ENCODE measurements at places on chromosomes 1 and 21. TPM values are rescaled to one million over a fixed set of nuclear protein-coding genes. Genes with fewer than 3 reads are reported as not detected.

Gene AKNAD1
- total RNA-seq = 2.3 TPM

DNA sequence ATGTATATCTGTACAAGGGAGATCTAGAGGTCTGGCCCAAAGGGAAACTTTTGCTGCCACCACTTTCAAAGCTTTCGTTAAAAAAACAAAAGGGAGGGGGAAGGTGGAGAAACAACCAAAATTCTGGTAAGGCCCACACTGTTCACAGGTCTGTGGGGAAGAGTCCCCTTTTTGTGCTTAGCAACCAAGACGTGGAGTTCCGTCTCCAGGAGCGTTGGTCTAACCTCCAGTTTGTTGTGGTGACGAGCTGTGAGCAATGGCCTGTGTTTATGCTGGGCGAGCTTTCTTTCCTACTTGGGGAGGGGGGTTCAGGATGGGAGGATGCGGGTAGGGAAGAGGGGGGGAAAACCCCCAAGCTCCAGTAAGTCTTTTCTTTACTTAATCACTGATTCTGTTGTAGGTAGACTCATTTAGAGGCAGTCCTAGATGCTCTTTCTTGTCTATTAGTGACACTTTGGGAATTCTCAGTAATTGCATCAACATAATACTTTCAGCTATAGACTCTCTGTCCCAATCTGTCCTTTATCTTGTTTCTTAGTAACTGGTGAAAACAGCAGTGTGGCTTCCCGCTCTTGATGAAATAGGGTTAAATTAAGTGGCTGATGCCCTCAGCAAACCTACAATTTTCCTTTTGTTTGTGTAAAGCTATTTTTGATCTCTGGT, 1.5 kb downstream of the HIPK1 start:
- H3K4me3 ChIP-seq = peak overlapping the region; percentile 99
- H3K4me1 ChIP-seq = peaks cover 57% of the 10 kb centered on the region
- H3K27ac ChIP-seq = peak overlapping the region; percentile 95
- no peaks in the 10 kb centered on the region for H3K27me3 ChIP-seq

Gene ZFYVE9
- 18.2 TPM for total RNA-seq

Gene DR1
- total RNA-seq = 38.3 TPM

DNA sequence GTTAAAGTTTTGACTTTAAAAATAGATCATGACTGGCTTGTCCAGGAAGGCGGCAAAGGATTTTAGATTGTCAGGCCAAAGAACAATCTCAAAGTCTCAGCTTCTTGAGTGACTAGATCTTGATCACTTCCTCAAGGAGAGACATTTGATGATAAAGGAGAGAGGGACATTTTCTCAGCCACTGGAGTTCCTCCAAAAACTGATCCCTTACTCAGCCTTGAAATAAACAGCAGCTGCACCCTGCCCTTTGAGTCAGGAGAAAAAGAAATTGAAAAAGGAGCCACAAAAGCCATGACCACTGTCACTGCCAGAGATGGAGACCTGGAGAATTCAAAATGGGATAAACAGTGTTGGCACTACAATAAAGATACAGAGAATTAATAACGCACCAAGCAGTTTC, 288.4 kb upstream of the PRMT6 start:
- H3K27ac ChIP-seq = no peak overlapping the region
- no peaks in the 10 kb centered on the region for H3K27me3 ChIP-seq
- no peaks in the 10 kb centered on the region for H3K36me3 ChIP-seq
- DNase-seq = no peak

Gene INAVA
- not detected for total RNA-seq

Gene AGMAT
- 3.6 TPM for total RNA-seq

- H3K36me3 ChIP-seq = no peaks in the 10 kb centered on the region
- no peaks in the 10 kb centered on the region for H3K27me3 ChIP-seq
- H3K4me3 ChIP-seq = no peak overlapping the region
- H3K27ac ChIP-seq = no peak overlapping the region
- H3K4me1 ChIP-seq = no peaks in the 10 kb centered on the region
These were observed 28.7 kb downstream of the PDE4B start for GRCh38 chr1:65821386-65821785.

- H3K4me3 ChIP-seq = no peak overlapping the region
- no peak overlapping the region for H3K27ac ChIP-seq
- no peak for DNase-seq
- no peaks in the 10 kb centered on the region for H3K27me3 ChIP-seq
- H3K36me3 ChIP-seq = no peaks in the 10 kb centered on the region
These were observed 222.4 kb downstream of the LRRC40 start for GRCh38 chr1:69982992-69983391.

Gene IFI6
- 92.4 TPM for total RNA-seq
